ENCODE measurements at places on chromosomes 3 and 15.
A peak's percentile ranks its signal among the peaks of the same experiment; 100 is the strongest.

- DNase-seq = peak; percentile 61
Observed at GRCh38 chr3:113166719-113167492, 44.5 kb upstream of the BOC start.

DNA sequence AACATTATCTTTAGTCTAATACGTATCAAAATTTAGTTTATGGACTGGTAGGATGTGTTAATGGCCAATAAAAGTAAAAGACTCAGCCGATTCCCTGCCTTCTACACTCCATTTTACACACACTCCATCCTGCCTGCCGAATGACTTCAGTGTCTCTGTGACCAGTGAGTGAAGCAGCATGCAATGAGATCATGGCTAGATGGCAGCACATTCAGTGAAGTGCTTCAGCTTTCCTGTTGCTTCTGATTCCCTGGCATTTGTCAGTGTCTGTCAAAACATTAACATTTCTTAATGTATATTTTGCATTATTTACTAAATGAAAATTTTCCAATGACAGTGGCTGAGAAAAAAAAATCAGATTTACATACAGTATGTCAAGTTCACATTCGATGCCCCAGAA is 412.0 kb downstream of the FHIT start:
- DNase-seq = no peak

GRCh38 chr3:32373276-32373675 is 18.4 kb upstream of the CMTM7 start:
- no peak for DNase-seq

- no peak for DNase-seq
Observed at GRCh38 chr3:30730967-30731366, 124.6 kb downstream of the TGFBR2 start.

GRCh38 chr3:150421256-150421655 is 13.2 kb downstream of the TSC22D2 start:
- no peak for DNase-seq

GRCh38 chr15:62497356-62497755 is 332.3 kb upstream of the C2CD4B start:
- DNase-seq = no peak

DNA sequence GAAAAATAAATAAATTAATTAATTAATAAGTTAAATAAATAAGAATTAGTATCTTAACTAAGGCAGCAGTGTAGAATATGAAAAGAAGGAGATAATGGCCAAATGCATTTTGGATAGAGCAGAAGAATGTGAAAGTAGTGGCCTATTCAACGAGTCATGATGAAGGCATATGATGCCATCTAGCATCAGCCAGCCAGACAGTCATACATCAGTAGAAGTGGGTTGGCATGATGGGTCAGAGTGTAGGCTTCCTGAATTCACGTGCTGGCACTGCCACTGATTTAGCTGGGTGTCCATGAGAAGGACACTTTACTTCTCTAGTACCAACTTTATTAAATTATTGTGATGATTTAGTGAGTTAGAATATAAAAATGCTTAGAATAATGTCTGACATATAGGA is 256.1 kb upstream of the ARPP21 start:
- no peak for DNase-seq

- DNase-seq = no peak
Observed at GRCh38 chr3:31926543-31926942, 54.5 kb downstream of the OSBPL10 start.

DNA sequence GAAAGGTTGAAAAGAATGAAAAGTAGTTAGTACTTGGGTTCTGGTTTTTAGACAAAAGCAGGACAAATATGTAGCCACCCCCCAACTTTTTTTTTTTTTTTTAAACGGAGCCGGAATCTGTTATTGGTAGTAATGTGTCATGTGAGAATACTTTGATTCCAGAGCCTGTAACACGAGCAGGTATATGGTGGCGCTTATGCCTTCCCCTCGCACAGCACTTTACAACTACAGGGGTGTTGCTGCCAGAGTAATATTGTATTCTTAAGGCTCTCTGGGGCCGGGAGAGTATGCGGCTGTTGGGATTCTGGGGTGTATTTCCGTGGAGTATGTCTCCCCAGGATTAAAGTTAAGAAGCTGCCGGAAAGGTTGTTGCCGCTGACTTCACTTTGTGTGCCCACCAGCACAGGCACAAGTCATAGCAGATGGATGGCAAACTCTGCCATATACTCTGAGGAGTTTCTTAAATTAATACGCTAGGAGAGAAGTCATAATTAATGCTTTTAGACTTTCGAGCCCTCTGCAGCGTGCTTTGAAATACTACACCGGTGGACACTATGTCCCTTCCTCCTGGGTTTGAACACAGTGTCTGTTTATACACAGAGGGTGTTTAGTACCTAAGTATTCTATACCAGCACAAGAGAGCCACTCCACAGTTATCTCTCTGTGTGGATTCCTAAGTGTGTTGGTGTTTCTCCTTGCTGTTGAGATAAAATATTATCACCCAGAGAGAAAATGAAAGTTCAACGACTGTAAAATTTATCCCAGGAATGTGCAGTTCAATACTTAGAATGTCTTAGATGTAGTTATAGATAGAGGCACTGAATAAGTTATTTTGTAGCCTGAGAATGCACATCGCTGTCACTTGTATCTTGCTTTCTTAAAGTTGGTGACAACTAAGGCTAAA is 1.4 kb downstream of the MBNL1 start:
- DNase-seq = peak; percentile 47

GRCh38 chr3:34008191-34008590 is 209.8 kb downstream of the PDCD6IP start:
- DNase-seq = peak; percentile 93

DNA sequence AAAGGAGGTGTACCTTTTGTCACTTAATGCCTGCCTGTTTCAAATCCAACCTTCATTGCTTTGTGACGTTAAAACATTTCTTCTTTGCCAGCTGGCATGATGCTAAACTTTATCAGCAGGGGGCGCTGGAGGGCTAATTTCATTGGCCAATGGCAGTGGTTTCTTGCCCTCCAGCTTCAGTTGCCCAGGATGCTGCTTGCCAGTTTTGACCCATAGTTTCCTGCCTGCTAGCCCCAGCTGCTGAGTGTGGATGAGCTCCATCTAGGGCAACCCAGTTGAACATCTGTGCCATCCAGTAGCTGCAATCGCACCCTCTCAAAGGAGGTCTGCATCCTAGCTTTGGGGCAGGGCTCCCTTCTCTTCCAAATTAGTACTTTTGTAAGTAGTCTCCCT is 22.1 kb downstream of the ACKR2 start:
- no peak for DNase-seq

- no peak for DNase-seq
Observed at GRCh38 chr3:89877230-89877629, 769.8 kb downstream of the EPHA3 start.

- peak; percentile 93 for DNase-seq
Observed at GRCh38 chr3:99108508-99108907, 207.0 kb upstream of the DCBLD2 start.

DNA sequence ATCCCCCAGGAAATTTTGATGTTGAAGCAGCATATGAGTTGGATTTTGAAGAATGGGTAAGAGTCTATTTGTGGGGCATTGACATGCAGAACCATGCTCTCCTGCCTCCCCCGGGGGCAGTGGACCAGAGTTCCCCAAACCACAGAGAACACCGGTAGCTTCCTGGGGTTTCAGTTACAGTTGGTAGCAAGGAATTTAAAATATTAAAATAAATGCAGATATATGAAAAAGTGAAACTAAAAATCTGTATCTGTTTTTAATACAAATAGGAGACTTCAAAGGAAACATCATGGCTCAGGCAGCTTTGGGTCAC is 37.4 kb downstream of the SLC9A9 start:
- no peak for DNase-seq
